Stimulated activated CD4-positive, alpha-beta T cell treated with anti-CD3 and anti-CD28 coated beads, Interleukin-1b, Interleukin-23, amount 100 ng/mL, for 1 hour (primary cell): ENCODE measurements at places on chromosomes 1 and 21.

- DNase-seq = no peak
Observed at GRCh38 chr21:26800001-26800400, 45.2 kb downstream of the ADAMTS1 start.

DNA sequence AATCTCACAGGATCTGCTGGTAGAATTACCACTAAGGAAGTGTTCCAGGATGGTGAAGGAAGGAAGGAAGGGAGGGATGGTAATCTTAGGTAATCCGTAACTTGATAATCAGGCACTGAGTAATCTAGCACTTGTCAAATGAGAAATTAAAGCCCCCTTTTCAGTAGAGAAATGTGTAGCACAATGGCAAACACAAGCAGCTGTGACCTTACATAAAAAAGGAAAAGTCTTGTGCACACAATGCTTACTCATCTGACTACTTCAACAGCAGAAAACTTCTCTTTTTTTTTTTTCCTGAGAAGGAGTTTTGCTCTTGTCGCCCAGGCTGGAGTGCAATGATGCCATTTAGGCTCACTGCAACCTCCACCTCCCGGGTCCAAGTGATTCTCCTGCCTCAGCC is 6.1 kb downstream of the NUP210L start:
- no peak for DNase-seq

DNA sequence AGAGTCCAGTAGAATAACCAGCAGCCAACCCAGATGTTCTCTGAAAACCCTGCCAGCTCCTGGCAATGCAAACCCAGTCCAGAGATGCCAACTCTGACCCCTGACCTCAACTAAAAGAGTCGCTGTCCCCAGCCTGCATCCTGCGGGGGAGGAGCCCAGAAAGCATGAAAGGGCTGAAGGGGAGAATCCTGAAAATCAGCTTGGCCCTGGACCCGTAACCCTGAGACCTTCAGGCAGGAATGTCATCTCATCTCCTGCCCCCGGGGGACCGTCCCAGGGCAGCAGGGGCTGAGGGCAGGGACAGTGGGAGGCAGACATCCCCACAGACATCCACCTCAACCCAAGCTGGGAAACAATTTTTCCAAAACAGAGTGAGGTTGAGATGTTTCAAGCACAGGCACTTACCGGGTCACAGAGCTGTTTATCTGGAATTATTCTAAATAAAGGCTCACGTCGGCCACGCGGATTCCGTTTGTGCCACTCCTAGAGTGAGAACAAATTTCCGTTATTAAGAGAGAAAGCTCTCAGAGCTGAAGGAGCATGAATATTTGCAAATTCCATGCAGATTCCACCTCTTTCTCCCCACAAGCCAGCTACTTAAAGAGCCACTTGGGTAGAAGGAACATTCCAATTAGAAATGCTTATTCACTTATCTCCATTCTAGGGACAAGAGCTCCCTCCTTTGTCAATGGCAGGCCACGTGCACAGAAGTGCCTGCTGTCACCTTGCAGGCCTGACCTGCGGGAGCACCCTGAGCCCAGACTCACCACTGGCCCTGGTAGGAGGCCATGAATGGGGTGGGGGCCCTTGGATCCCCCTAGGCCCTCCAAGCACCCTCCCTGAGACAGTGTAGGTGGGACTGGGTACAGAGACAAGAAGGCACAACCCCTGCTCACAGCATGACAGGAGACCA is 240.1 kb downstream of the NPHP4 start:
- DNase-seq = no peak

DNA sequence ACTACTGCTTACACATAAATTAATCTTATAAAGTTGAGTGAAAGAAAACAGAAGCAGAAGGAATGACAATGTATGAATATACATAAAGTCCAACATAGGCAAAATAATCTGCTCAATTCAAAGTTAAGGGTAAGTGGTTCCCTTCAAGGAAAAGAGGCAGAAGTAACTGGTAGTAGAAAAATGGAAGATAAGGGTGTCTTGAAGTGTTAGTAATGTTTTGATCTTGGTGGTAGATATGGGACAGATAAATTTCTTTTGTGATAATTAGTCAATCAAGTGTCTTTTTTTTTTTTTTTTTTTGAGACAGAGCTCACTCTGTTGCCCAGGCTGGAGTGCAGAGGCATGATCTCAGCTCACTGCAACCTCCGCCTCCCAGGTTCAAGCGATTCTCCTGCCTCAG is 12.7 kb downstream of the USP48 start:
- DNase-seq = no peak

DNA sequence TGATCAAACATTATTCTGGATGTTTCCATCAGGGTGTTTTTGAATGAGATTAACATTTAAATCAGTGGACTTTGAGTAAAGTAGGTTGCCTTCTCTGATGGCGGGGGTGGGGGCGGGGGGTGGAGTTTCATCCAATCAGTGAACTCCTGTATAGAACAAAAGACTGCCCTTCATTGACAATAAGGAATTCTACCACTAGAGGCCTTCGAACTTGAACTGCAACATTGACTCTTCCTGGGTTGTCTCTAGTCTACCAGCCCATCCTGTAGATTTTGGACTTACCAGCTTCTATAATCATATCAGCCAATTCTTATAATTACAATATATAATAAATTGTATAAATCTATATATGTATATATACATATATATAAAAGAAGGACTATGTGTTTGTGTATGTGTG is 520.4 kb upstream of the CXADR start:
- no peak for DNase-seq

DNA sequence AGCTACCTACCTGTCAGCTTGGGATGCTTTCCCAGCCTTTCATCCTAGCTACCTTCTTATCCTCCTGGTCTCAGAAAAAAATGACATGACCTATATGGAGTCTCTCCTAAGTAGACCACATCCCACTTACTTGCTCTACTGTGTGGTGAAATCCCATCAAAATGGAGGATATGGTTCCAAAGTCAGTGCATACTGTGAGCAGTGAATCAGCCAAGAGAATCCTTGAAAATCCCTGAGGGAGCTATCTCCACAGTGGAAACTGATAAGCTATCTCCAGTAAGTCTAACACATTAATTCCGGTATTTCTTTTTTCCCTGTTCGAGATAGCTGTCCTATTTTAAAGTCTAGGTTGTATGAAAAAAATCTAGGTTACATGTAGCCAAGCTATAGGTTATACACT is 189.7 kb downstream of the FGGY start:
- no peak for DNase-seq

DNA sequence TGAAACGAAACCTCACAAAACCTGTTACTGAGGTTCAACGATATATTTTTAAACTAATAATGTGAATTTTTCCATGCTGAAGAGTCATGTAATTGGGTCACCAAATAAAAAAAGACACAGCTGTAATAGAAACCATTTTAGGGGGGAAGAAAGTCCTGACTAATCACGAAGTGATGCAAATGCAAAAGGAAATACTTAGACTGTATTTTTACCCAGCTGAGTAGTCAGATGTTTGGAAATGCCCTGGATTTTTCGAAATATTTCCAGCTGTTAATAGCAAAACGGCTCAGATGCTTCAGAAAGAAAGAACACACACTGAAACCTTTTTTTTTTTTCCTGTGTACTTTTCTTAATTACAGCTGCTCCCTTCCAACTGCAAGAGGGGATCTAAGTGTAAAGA is 210.3 kb downstream of the SETD4 start:
- DNase-seq = no peak

DNA sequence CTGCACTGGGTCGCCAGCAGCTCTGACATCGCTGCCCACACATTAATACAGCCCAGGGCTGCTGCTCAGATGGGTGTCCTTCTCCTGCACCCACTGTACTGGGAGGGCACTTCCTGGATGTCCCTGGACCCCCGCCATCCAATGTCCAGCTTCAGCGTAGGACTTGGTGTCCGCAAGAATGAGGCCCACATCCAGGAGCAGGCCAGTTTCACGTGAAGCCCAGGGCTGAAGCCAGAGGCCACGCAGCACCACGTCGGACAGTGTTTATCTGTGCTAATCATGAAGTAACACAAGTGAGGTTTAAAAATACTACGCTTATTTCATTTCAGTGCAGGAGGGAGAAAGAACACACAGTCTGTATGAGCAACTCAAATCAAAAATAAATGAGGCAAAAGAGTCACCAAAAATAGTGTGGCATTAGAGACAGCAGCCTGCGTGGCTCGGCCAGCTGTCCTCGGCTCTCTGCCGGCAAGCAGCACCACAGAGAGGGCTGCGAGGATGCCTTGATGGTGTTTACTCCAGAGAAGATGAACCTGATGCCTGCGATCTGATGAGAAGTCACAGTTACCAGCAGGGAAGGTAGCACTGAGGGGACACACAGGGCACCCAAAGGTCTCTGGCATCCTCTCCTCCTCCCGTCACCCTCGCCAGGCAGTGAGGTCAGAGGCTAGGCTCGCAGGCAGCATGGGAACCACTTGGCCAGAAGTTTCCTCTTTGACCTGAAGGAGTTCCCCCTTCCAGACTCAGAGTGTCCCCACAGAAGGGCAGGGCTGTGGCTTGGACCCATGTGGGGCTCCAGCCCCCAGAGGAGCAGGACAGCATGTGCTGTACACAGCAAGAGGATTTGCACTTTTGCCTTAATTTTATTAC is 22.1 kb upstream of the NPHP4 start:
- no peak for DNase-seq

GRCh38 chr1:241525026-241525425 is 5.5 kb upstream of the FH start:
- no peak for DNase-seq

GRCh38 chr1:170284512-170284911 is 138.8 kb downstream of the NTMT2 start:
- no peak for DNase-seq

GRCh38 chr1:119752592-119752991 is 16.1 kb downstream of the HMGCS2 start:
- no peak for DNase-seq

DNA sequence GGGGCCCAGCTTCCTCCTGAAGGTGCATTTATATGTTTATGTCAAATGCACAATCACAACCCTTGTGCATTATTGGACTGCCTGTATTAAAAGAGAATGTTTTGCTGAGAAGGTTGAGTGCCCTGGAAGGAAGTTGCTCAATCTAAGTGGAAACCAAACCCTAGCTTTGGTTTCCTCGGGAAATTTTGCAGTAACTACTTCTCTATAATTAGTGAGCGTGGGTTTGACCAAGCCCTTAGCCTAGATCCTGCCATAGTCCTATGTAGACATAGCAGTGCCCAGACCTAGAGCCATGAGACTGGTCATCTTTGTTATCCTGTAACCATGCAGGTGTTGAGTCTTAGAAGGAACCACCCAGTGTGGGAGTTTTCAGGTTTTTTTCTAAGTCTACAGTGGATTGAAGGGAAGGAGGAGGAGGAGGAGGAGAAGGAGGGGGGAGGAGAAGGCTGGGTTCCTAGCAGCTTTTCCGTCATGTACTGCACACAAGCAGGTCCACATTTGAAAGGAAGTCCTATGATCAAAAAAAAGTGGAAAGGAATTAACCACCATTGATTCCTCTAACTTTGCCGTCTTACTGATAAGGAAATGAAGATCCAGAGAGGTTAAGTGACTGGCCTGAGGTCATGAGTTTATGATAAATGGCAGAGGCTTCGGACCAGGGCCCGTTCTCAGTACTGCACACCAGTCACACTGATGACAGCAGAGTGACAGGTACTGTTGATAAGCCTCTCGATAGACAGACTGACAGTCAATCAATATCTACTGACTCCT is 72.2 kb upstream of the LYST start:
- no peak for DNase-seq

DNA sequence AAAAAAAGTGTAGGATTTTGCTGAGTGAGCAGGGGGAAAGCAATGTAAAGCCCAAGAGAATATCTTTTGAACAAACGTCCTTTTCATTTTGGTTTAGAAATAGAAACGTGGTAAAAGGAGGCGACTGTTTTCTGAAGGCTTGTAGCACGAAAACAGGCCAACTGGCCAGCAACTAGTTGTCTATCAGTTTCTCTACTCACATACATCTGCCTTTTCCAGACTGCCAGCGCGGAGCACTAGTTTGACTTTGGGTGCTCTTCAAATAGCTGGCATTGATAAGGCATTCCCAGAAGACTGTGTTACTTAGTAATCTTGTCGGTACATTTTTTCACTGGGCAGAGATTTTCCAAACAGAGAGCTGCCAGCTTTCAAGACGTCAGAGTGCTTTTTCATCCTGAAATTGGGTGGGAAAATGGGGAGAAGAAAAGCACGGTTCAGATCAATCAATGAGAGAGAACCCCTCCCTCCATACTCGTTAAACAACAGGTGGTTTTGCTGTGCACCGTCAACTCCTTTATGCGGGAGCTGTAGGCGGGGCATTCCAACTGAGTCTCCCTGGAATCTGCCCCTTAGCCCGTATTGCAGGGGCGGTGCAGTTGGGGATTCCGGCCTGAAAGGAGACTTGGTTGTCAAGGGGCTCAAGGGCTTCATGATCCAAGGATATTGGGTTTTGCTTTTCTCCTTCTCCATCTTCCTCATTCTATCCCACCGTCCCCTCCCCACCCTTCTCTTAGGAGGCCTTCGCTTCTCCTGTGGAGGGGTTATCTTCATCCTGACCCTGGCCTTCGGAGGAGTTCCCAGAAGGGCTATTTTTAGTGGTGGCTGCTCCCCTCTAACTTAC is 884 bp upstream of the LRRC8C start:
- DNase-seq = no peak

DNA sequence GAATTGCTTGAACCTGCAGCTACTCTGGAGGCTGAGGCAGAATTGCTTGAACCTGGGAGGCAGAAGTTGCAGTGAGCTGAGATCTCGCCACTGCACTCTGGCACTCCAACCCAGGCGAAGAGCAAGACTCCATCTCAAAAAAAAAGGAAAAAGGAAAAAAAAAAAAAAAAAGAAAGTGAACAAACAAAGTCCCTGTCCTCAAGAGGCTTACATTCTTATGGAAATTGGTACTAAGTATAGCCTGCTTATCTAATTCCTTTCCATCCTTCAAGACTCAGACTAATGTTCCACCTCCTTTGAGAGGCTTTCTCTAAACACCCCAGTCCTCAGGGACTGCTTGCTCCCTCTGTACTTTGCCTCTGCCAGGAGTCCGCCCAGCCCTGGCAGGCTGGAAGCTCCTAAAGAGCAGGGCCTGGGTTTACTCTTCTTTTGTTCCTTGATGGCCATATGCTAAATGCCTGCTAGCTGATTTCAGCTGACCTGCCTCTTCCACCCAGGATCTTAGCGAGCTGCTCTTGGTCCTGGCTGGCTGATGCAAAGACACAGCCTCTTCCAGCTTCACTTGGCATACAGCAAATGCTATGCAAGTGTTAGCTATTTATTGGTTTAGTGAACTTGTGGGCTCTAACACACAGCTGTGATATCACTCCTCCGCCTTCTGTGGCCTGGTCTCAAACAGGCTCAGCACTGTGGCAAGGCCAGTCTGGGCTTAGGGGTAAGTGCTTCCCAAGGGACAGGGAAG is 9.8 kb downstream of the SLC9A1 start:
- no peak for DNase-seq

GRCh38 chr1:85654066-85654782 is 54.0 kb downstream of the ZNHIT6 start:
- DNase-seq = no peak

DNA sequence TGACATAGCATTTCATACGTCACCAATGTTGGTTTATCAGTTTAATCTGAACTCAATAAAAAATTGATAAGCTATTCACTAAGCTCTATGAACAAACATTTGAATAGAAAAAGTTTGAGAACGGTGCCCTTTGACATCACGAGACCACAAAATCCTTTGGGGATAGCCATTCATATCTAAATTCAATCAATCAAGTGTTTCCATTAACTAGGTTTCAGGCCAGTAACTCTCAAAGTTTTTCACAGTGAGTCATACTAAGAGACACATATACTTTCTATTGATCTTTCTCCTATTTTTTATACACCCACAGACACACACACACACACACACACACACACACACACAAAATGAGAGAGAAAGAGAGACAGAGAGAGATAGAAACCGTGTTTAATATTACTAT is 235.4 kb upstream of the SNX7 start:
- no peak for DNase-seq
